Tibial artery (tissue), 4 donors: ENCODE measurements at places on chromosomes 6 and 20.
A peak's percentile ranks its signal among the peaks of the same experiment; 100 is the strongest.

- no peak for DNase-seq
These were observed 767 bp downstream of the PTK6 start for GRCh38 chr20:63536241-63536977.

GRCh38 chr6:149216459-149216858 is 101.1 kb upstream of the TAB2 start:
- no peak for DNase-seq

GRCh38 chr6:48151142-48151541 is 40.1 kb upstream of the PTCHD4 start:
- DNase-seq, result no peak

- DNase-seq, result no peak
These were observed 37.2 kb upstream of the IL20RA start for GRCh38 chr6:137081997-137082396.

DNA sequence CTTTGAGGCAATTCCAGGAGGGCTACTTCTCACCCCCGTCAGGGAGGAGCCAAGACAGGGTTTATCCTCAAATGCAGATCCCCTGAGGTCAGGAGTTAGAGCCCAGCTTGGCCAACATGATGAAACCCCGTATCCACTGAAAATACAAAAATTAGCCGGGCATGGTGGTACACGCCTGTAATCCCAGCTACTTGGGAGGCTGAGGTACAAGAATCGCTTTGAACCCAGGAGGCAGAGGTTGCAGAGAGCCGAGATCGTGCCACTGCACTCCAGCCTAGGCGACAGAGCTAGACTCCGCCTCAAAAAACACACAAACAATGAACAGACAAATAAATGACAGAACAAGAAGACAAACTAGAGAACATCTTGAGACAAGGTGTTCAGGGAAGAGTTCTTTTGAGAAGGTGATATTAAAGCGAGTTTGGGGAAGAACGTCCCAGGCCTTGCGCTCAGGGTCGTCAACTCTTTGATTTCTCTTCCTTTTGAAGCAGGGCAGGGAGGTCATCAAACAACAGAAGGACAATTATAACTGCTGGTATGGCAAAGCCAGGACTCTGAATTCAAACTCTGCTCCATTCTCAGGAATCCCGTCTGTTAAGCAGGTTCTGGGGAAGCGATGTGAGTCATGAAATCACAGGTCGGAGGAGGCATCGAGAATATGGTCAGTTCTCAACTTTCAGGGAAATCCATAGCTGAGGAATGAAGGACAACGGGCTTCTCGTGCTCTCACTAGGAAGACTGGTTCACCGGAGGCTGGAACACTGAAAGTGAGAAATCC is 1.4 kb upstream of the RALY start:
- no peak for DNase-seq

DNA sequence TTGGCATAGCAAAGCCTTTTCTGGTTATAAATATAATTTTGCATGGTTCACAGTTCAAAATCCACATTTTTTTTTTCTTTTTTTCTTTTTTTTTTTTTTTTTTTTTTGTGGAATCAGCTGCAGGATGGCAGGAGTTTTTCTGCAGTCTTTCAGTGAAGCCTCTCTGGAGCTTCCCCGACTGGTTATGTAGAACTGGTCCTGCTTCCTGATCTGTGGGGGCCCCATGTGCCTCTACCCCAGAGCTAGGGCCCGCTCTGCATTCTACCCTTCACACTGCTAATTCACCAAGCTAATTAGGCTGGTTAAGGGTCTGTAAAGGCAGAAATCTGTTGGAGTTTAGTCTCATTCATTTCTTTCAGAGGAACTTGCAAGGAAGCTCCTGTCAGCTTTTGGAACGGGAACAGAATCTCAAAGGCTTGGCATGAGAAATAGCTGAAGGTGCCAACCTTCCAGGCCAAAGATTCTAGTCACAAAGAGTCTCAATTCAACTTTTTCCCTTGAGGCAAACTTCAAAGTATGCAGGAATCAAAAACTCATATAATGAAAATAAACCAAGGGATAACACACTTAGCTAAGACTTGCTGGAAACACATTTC is 45.5 kb downstream of the HMGN3 start:
- no peak for DNase-seq

DNA sequence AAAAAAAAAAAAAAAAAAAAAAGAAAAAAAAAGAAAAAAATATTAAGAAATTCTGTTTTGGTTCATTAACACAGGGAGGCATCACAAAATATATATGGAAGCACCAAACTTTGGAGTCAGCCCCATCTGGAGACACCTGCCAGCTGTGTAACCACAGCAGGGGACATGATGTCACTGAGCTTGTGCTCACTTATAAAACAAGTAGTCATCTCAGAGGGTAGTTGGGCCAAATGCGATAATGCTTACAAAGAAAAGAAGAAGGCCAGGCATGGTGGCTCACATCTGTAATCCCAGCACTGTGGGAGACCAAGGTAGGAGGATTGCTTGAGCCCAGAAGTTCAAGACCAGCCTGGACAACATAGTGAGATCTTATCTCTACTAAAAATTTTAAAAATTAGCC is 1.1 kb upstream of the BNIP5 start:
- no peak for DNase-seq

DNA sequence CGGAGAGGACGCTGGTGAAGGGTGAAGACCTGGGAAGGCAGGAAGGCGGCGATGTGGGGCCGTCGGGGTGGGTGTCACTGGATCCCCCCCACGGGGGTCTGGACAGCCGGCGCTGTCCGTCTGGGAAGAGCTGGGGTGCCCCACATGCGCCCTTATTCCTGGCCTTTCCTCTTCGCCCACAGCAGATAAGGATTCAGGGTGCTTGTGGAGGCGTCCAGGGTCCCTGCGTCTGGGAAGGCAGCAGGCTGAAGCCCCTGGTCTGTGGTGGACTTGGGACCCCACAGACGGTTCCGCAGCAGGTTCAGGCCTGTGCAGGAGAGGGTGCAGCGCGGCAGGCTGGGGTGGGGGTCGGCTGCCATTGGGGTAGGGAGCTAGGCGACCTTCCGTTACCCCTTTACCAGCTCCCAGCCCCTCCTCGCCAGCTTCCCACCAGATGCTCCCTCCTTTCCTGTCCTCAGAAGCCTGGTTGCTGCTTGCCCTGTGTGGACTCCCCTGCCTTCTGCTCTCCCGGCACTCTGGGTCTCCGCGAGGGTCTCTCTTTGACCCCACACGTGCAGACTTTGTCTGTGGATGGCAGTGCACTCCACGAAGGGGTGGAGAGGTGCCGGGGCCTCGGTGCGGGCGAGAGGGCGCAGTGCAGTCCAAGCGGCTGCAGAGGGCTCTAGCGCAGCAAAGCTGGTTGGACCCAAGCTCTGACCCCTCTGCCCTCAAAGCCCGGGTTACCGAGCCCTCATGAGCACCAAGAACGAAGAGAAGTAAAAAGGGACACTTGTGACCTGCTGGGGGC is 2.1 kb upstream of the GATA5 start:
- DNase-seq, result no peak

- DNase-seq, result no peak
These were observed 71.4 kb upstream of the UFL1 start for GRCh38 chr6:96450082-96450769.

DNA sequence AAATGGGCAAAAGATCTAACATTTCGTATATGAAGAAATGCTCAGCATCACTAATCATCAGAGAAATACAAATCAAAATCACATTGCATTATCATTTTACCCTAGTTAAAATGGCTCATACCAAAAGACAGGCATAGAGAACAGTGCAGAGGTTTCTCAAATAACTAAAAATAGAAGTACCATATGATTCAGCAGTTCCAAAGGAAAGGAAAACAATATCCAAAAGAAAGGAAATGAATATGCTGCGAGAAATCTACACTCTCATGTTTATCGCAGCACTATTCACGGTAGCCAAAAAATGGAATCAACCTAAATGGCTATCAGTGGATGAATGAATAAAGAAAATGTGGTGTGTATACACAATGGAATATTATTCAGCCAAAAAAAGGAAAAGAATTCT is 63.5 kb downstream of the VTA1 start:
- DNase-seq, result no peak

DNA sequence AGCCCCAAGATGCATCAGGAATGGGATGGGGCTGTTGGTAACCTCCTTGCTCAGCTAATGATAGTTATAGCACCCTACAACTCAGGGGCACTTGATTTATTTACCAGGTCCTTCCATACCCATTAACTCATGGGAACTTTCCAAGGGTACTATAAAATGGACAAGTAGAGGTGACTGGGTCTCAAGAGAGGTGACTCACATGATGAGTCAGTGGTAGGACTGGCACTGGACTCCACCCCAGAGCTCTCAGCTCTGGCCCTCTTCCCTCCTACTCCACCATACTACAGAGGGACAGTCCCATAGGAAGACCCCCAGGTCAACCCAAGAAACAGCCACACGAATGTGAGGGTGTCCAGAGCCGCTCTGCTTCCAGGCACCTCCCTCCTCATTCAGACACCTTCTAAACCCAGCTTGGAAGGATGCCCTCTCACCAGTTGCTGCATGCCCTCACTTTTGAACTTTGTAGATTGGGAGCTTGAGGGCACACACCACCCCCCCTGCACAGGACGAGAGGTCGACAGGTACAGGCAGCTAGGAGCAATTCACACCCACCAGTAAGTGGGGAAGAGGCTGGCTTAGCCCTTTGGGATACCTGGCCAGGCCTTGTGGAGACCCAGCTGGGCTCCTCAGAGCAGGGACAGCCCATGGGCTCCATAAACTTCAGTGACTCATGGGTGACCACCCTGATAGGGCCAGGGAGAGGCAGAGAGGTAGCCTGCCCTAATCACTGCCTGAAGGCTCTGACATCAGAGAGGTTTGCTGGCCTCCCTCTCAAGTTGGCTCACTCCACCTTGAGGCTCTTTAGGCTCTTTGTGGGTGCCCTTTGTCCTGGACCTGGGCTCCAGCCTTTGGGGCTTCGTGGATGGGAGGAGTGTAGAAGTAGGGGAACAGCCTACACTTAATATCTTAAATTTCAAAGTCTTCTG is 81.6 kb upstream of the MLN start:
- no peak for DNase-seq

DNA sequence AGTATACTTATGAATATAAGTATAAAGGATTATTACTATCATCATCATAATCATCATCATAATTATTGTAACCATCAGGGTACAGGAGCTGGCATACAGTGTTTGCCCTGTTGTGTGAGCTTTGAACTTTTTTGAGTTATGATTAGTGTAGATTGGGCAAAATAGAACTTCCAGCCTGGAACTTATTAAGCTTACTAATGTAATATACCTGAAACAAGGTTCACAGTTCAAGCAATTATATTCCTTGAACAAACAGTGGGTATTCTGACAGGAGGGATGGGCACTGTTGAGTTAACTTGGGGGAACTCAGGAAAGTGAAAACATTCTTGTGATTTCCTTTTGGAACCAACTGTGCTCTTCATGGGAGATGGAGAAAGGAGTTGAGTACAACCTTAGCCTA is 680.0 kb downstream of the DOK5 start:
- DNase-seq, result no peak

DNA sequence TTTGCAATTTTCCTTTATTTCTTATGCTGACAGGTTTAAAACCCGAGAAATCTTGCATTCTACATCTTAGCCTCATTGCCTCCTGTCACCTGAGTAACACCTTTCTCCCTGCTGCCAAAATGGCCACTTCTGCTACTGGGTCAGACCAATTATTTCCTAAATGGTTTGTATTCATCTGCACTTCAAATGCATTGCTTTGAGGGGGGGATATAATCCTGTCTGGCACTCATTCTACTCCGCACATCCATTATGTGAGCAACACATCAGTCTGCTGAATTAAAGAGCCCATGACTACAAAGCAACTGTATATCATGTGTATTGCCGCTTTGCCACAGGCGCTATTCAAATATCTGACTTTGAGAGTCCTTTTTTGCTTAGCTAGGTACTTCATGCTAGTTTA is 141.6 kb upstream of the TSHZ2 start:
- no peak for DNase-seq

GRCh38 chr6:27441001-27441400 is 31.9 kb downstream of the ZNF184 start:
- DNase-seq, result no peak

DNA sequence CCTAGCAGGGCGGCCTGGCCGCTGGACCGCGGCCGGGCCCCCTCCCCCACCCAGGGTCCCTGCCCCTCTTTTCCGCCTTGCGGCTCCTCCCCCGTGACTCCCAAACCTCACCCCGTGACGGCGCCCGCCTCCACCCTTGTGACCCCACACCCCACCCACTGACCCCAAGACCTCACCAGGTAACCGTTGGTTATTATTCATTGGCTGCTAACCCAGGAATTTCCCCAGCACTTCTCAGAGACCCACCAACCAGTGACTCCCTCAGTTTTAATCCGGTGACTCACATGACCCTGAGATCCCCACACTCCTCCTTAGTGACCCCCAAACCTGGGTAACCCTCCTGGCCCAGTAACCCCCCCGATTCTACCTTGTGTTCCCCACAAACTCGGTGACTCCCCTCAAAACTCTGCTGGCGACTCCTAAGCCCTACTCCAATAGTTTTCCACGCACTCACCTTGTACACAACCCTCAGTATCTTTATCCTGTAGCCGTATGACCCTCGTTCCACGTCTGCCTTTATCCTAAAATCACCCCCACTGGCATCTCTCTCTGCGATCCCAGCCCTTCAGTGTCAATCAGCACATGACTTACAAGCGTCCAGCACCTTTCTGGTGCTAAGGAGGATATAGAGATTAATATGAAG is 534 bp downstream of the ZNF76 start:
- DNase-seq, result peak; percentile 71

DNA sequence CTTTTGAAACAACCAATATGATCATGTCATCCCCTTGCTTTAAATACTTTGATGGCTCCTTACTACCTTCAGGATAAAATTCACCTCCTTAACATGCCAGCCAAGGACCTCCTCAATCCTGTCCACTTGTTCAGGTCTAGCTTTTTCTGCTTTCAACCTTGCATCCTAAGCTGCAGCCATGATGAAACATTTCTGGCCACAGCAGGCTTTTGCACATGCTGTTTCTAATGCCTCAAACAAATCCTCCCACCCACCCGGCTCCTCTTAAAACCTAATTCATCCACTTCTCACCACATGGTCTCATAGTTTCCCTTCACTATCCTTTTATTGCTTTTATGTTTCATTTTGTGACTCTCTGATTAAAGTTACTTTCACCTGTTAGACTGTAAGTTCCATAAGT is 124.6 kb downstream of the MYB start:
- no peak for DNase-seq

DNA sequence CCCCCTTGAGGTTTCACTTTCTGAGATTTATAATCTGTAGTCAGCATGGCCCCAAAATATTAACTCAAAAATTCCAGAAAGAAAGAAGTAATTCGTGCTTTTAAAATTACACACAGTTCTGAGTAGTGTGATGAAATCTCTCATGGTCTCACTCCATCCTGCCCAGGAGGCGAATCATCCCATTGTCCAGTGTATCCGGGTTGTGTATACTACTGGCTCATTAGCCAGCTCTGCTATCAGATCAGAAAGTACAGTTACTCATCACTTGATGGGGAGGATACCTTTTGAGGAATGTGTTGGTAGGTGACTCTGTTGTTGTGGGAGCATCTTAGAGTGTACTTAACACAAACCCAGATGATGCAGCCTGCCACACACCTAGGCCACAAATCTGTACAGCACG is 65.2 kb downstream of the CDC5L start:
- no peak for DNase-seq
